ENCODE measurements at places on chromosomes 2 and 18. TPM values are rescaled to one million over a fixed set of nuclear protein-coding genes. Genes with fewer than 3 reads are reported as not detected.

DNA sequence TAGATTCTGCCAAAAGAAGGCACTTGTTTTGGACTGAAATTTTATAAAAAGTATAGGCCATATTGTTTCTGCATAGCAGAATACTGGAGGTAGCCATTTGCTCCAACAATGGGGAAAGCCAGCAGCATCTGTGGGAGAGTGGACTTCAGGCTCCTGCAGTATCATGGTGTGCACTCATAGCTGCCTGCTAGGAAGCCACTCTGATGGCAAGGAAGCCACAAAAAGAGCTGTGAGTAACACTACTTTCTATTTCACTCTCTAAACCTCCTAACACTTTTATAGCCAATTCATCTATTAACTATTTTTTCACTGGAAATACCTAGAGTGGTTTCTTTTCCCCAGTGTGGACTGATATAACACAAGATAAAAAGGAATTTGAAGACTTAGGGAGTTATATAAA, 144.4 kb upstream of the KCNJ3 start:
- H3K4me1 ChIP-seq, result no peaks in the 10 kb centered on the region
- H3K36me3 ChIP-seq, result no peaks in the 10 kb centered on the region
- H3K27ac ChIP-seq, result no peak overlapping the region
- no peak overlapping the region for H3K4me3 ChIP-seq
- no peaks in the 10 kb centered on the region for H3K27me3 ChIP-seq

GRCh38 chr18:32074206-32074605, 17.5 kb upstream of the RNF138 start:
- H3K27me3 ChIP-seq, result 0 out of 2 replicates have a peak, but pooled peaks cover 1% of the 10 kb centered on the region
- no peak overlapping the region for H3K27ac ChIP-seq
- H3K36me3 ChIP-seq, result no peaks in the 10 kb centered on the region

- no peak overlapping the region for H3K27ac ChIP-seq
- H3K36me3 ChIP-seq, result no peaks in the 10 kb centered on the region
- no peak for DNase-seq
- no peak overlapping the region for H3K4me3 ChIP-seq
- no peaks in the 10 kb centered on the region for H3K4me1 ChIP-seq
Measured at GRCh38 chr18:50722311-50722710, 97.5 kb downstream of the MRO start.

GRCh38 chr2:70498528-70498927, 55.1 kb downstream of the TGFA start:
- no peak overlapping the region for H3K4me3 ChIP-seq
- H3K27ac ChIP-seq, result no peak overlapping the region
- peaks cover 3% of the 10 kb centered on the region for H3K27me3 ChIP-seq
- H3K4me1 ChIP-seq, result no peaks in the 10 kb centered on the region
- no peaks in the 10 kb centered on the region for H3K36me3 ChIP-seq

DNA sequence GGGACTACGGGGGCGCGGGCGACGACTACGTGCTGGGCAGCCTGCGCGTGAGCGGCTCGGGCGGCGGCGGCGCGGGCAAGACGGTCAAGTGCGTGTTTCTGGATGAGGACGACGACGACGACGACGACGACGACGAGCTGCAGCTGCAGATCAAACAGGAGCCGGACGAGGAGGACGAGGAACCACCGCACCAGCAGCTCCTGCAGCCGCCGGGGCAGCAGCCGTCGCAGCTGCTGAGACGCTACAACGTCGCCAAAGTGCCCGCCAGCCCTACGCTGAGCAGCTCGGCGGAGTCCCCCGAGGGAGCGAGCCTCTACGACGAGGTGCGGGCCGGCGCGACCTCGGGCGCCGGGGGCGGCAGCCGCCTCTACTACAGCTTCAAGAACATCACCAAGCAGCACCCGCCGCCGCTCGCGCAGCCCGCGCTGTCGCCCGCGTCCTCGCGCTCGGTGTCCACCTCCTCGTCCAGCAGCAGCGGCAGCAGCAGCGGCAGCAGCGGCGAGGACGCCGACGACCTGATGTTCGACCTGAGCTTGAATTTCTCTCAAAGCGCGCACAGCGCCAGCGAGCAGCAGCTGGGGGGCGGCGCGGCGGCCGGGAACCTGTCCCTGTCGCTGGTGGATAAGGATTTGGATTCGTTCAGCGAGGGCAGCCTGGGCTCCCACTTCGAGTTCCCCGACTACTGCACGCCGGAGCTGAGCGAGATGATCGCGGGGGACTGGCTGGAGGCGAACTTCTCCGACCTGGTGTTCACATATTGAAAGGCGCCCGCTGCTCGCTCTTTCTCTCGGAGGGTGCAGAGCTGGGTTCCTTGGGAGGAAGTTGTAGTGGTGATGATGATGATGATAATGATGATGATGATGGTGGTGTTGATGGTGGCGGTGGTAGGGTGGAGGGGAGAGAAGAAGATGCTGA, 1.4 kb downstream of the SOX11 start:
- peaks cover 3% of the 10 kb centered on the region for H3K4me1 ChIP-seq
- no peaks in the 10 kb centered on the region for H3K27me3 ChIP-seq
- H3K36me3 ChIP-seq, result no peaks in the 10 kb centered on the region
- H3K4me3 ChIP-seq, result peak overlapping the region; percentile 74
- peak; percentile 22 for DNase-seq

- DNase-seq, result peak; percentile 57
- no peaks in the 10 kb centered on the region for H3K27me3 ChIP-seq
- H3K36me3 ChIP-seq, result no peaks in the 10 kb centered on the region
- no peak overlapping the region for H3K4me3 ChIP-seq
- peaks cover 8% of the 10 kb centered on the region for H3K4me1 ChIP-seq
Measured at GRCh38 chr2:215729985-215730620, 283.2 kb downstream of the MREG start.

DNA sequence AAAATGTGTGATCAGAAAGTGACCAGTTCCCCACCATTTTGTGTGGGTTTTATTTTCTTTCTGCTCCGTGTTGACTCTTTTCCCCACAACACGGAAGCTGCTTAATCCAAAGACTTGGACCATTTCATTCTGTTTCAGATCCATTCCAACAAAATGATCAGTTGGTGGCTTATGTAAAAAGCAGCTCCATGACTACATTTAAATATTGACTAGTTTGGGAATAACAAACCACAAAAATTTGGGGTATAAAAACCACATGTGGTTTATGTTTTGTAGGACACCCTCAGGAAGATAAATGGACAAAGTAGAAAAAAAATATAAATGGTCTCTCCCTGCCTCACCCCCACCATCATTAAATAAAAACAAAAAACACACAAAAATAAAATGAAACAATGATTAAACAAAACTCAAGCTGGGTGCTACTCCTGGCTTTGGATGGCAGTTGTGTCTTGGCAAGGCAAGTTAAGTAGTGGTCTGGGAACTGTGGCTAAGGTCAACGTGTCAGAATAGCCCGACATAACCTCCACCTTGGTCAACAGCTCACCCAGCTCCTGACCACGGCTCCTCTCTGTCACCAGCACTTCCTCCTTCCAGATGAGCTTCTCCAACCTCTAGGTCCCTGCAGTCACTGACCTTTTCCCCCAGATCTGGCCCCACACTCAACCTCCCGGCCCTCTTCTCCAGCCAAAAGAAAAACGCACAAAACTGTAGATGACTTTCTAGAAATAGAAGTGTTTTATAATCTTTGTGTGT, 12.8 kb upstream of the WIPF1 start:
- no peak overlapping the region for H3K27ac ChIP-seq
- no peak overlapping the region for H3K4me3 ChIP-seq
- H3K4me1 ChIP-seq, result peaks cover 7% of the 10 kb centered on the region
- no peaks in the 10 kb centered on the region for H3K27me3 ChIP-seq
- no peaks in the 10 kb centered on the region for H3K36me3 ChIP-seq

- peaks cover 4% of the 10 kb centered on the region for H3K27me3 ChIP-seq
- H3K4me3 ChIP-seq, result no peak overlapping the region
- H3K4me1 ChIP-seq, result no peaks in the 10 kb centered on the region
- no peak overlapping the region for H3K27ac ChIP-seq
- no peak for DNase-seq
Measured at GRCh38 chr2:240946046-240946445, 39.9 kb downstream of the CROCC2 start.

DNA sequence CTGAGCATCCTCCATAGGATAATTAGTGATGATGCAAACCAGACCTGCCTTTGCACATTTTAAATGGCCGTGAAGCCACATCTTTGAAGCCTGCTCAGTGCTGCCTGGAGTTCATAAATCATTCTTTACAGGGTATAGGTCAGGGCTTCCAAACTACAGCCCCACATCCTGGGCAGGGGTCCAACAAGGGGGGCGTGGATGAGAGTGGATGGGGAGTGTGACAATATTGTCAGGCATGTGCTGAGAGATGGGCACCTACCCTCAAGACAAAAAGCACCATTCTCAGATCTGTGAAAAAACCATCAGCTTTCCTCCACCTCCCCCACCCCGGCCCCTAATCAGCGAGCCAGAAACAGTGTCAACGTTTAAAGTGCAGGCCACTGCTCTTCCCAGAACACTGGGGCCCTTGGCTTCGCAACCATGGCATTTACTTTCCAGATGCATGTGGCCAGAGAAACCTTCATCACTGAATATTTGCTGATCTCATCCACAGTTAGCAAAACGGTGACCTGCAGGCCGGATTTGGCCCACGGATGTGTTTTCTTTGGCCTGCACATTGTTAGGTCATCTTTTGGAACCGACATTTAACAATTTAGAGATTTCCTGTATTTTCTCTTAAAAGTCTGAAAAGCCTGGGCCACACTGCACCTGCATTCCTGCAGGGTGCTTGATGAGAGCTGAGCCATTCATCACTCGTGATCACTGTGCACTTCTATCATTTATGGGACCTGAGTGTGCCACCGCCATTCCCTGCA, 130.7 kb downstream of the ANKRD44 start:
- H3K36me3 ChIP-seq, result no peaks in the 10 kb centered on the region
- peak; percentile 92 for DNase-seq
- H3K4me1 ChIP-seq, result peaks cover 7% of the 10 kb centered on the region
- H3K4me3 ChIP-seq, result no peak overlapping the region

DNA sequence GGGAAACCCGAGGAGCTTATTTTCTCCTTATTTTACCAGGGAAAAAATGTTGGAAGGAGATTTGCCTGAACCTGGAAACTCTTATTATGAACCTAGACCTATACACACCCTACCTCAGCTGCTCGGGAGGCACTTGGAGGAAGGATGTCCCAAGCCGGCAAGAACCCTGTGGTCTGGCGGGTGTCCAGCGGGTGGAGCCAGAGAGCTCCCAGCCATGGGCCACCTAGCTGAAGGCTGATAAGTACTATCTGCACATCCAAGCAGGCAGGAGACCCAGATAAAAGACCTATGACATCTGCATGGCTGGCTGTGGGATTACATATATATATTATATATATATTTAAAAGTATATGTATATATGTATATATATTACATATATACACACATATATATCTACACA, 1.1 kb upstream of the SLC14A1 start:
- no peak overlapping the region for H3K4me3 ChIP-seq
- H3K4me1 ChIP-seq, result peaks cover 14% of the 10 kb centered on the region
- H3K36me3 ChIP-seq, result no peaks in the 10 kb centered on the region
- H3K27ac ChIP-seq, result no peak overlapping the region

DNA sequence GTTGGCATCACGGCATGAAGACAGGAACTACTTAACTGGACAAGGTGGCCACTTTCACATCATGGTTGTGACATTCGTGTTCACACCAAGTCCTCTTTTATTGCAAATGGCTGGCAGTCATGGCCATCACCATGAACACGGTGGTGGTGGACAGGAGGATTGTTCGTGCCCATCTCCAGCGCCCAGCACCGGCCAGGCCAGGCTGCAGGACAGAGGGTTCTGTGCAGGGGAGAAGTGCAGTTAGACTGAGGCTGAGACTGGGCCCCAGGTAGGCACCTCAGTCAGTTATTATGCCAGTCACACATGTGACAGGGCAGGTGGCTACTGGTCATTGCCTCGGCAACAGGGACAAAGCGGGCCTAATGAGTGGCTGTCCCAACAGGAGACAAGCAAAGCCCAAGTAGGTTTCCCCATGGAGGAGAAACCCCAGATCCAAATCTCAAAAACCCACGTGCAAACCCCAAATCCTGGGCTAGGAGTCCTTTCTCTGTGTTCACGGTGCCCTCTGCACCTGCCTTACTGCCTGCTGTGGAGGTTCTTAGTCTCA, 468.1 kb upstream of the MYT1L start:
- no peaks in the 10 kb centered on the region for H3K4me1 ChIP-seq
- DNase-seq, result no peak
- no peaks in the 10 kb centered on the region for H3K36me3 ChIP-seq
- H3K27ac ChIP-seq, result no peak overlapping the region

DNA sequence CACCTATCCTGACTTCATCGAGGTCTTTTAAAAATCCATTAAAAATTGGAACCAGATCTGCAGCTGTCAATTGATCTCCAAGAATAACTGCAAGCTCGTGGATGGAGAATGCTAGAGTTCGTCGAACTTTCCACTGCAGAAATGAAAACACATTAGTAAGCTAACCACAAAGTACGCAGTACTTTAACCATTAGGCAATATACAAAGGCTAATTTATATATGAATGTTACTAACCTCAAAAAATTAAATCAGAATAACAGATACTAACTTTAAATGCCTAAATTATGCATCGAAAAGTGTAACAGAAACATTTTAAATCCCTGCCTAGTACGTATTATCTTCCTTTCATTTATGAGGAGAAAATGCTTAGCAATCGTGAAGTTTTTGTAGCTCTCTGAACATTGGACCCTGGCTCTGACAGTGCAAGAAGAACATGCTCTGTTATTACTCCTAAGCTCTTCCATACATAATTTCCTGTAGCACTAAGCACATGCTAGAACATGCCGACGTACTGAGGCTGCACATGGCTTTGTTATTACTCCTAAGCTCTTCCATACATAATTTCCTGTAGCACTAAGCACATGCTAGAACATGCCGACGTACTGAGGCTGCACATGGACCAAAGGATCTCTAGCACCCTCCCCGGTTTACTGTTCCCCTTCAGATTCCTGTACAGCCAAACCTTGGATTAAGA, 57.0 kb downstream of the PPP4R1 start:
- peak; percentile 43 for DNase-seq
- H3K4me3 ChIP-seq, result no peak overlapping the region
- H3K4me1 ChIP-seq, result peaks cover 2% of the 10 kb centered on the region
- H3K27ac ChIP-seq, result peak overlapping the region; percentile 27

DNA sequence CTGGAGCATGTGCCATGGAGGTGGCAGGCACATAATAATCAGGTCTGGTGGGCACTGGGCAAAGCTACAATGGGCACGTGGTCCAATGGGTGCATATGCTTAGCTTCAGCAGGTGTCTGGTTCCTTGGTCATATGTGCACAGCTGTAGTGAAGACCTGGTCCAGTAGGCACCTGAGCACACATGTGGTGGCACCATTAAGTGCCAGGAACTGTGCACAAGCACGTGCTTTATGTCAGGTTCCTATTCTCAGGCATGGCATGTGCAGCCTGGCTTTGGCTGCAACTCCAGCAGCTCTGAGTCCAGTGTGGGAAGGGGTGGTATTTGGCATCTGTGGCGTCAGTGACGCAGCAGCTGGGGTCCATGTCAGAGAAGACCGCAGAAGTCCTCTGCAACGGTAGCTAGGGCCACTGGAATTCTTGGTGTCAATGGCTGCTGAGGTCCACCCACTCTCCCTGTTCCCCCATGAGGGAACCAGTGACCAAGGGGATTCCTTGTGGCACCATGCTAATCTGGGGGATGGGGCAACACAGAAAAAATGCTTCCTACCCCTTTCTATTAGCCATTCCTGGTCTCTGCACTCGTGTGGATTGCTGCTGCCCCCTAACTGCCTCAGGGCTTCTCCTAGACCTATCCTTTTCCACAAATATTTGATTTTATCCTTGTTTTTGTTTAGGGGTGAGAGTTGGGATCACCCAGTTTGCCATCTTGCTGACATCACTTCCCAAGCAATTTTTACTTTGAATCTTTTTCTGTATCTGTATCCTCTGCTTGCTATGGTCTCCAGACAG, 262.9 kb upstream of the MAP2 start:
- H3K27ac ChIP-seq, result no peak overlapping the region
- H3K4me3 ChIP-seq, result no peak overlapping the region
- no peaks in the 10 kb centered on the region for H3K4me1 ChIP-seq
- DNase-seq, result no peak

LOXL3 gene
- total RNA-seq, result 14.2 TPM

DSC1 gene
- total RNA-seq, result not detected

PFN4 gene
- 0.28 TPM for total RNA-seq

NT5DC4 gene
- total RNA-seq, result not detected

IL36RN gene
- total RNA-seq, result not detected

GALNT3 gene
- 2.0 TPM for total RNA-seq

Measured in IMR-90 (cell line).